ENCODE measurements at places on chromosomes 3 and 15.

- no peak for DNase-seq
Measured at GRCh38 chr15:77039848-77040247, 31.1 kb downstream of the TSPAN3 start.

- DNase-seq = no peak
Measured at GRCh38 chr3:42096796-42097565, 5.8 kb downstream of the TRAK1 start.

DNA sequence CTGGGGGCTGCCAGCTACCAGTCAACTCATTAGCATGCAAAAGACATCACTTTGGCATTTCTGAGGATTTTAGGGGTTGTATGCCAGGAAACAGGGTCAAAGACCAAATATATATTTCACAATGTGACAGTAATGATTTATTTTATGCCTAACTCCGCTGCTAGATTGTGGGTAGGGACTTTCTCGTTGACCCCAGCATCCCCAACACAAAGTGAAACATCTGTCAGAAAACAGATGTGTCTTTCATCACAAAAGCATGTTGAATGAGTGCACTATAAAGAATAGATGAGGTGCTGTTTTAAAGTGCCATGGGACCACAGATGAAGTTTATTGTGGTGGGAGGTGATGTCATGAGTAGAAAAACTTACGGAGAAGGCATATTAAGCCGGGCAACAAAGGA is 59.7 kb downstream of the ITPR1 start:
- no peak for DNase-seq

- no peak for DNase-seq
Measured at GRCh38 chr3:112873632-112874031, 27.0 kb upstream of the CD200R1L start.

DNA sequence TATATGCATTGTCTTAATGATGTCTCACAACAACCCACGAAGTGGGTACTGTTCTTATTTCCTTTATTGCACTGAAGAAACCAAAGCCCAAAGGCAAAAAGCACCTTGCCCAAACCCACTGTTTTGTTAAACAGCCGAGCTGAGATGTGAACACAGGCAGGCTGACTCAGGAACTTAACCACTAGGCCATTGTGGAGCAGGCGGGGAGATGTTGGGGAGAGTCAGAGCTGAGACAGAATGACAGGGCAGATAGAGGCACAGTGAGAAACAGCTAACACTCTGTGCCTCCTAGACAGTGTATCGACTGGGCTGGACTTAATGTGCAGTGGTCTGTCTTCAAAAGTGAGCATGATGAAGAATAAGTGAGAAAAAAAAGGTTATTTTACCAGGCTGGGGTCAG is 56.5 kb downstream of the RPLP1 start:
- no peak for DNase-seq

DNA sequence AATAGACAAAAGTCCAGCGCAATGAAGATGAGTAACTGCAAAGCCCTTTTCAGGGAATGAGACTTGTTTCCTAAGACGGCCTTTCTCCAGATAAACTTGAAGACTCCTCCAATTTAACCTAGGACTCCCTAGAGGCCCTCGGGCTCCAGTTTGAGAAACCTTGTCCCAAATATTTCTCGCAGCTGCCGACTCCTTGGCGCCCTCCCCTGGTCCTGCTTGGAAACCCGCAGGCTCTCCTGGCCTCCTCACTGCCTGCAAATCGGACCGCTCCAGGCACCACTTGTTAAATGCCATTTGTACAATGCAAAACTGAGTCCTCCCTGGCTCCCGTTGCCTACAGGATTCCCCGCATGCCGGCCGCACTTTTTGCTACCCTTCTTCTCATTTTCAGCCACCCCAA is 36.8 kb downstream of the MUC4 start:
- DNase-seq = no peak

GRCh38 chr3:12924437-12924836 is 83.1 kb upstream of the RPL32 start:
- DNase-seq = no peak

GRCh38 chr15:71348597-71348996 is 233.3 kb downstream of the THSD4 start:
- no peak for DNase-seq

DNA sequence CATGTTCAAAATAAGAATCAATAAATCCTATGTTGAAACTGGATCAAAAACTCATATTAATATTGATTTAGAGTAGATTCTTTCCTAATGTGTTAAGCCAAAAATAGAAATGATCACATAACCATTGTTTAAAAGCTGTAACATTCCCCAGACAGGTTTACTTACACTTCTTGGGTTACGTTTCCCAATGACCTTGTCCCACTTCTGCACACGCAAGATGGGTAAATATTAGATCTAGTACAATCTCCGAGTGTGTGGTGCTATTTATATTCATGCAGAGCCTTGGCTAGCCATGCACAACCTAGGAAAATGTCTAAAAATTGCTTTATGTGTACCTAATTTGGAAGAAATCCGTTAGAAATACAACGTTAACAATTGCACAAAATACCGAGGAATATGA is 39.6 kb downstream of the ERC2 start:
- DNase-seq = no peak

DNA sequence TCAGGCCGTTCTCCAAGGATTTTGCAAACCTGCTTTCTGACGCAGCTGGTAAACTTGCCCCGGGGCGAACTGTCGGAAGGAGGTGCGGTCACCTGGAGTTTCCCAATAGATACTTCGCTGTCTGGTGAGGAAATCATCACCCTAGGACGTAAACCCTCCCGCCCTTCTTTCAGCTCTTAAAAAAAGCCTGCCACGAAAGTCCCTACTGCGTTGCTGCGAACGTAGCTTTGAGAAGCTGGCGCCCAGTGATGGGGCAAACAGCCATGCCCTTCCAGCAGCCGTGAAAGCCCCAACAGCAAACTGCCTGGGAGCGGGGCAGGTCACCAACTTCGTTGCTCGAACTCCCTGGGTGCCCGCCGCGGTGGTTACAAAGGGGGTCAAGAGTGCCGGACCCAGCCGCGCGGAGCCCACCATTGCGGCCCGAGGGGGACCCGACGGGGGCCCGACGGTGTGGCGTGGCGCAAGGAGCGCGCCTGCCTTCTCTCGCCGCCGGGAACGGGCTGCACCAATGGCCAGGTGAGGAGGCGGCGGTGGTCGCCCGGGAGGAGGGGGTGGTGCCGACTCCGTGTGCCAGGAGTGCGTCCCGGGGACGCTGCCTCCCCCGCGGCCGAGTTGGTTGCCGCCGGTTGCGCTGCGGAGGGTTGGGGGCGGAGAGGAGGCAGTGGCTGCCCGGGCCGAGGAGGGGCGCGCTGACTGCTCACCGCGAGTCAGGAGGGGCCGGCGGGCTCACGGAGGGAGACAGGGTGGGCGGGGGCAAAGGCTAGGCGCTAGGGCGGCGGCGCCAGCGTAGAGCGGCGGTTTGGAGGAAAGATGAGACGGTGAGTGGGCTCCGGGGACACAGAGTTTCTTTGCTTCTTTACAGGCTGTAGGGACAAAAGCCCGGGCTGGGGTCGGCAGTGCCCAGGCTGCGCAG is at the start of gene PHLDB2:
Gene PHLDB2 (plus strand): TSS at position 205 of the 913 bp plus-strand sequence. CDS start 24,813 bp downstream, outside the sequence.
- peak; percentile 53 for DNase-seq

DNA sequence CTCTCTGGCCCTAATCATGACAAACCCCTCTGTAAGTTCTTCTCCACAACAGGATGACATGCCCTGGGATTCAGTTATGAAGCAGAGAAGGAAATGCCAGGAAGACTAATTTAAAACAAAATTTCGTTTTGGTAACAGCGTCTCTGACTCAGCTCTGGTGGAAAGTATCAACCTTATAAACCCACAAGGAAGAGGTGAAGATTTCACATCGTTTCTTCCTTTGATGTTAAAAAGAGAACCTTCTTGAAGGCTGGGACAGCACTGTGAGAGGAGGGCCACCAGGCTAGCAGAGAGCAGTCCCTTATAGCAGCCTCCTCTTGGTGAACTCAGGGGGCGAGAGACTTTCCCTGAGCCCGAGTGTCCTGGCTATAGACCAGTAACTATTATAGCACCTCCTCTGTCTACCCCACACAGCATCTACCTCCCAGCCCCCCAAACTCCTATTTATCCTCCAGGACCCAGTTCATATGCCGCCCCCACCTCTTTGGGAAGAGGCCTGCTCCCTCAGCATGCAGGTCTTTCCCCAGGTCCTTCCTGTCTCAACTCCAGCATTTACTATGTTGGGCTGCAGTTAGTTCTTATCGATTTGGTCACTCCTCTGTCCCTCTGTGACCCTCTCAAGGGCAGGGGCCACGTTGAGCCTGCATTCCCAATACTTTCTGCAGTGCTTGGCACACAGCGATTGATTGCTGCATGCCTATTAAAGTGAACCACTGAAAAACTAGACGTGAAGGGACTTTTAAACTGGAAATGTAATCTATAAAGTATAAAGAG is 321.5 kb upstream of the ICE2 start:
- no peak for DNase-seq

DNA sequence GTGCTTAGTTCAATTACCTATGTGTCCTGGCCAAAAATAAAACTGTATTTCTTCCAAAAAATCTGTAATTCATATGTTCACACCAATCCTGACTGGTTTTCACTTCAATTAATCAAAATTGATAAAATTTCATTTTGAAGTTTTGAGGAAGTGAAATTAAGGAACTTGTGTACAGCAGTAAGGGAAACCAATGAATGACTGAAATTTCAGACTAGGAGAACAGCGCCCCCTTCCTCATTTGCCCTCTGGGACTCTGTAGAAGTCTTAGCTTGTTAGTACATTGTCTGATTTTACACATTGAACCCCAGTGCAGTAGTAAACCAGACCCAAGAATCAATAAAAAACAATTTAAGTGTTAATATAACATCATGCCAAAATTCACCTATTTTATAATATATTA is 495.3 kb upstream of the AGTR1 start:
- no peak for DNase-seq

DNA sequence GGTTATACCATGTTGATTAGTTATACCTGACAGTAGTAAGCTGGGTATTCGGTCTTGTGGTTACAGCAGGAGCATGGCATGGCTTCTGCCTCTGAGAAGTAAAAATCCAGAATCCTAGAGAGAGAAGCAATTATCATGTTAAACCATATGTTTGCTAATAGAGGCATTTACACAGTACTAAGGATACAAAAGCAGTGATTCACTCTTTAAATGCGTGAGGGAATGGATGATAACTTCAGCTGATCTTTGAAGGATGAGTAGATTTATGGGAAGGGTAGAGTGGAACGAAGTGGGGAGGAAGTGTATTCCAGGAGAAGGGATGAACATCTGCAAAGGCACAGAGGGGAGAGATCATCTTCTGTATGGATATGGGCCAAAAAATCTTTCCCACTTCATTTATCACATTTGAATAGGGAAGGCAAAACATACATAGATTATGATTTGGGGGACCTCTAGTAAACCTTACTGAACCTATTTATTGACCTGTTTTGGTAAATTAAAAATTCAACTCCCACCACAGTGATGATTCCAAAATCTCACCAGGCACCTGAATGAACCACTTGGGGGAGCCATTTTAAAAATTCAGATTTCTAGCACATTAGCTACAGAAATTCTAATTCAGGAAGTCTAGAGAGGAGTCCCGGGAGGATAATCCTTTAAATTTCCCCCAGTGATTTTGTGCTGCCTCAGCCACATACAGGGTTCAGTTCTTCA is 35.1 kb downstream of the IGSF10 start:
- DNase-seq = no peak

- no peak for DNase-seq
Measured at GRCh38 chr15:81098349-81098748, 35.7 kb upstream of the CFAP161 start.

DNA sequence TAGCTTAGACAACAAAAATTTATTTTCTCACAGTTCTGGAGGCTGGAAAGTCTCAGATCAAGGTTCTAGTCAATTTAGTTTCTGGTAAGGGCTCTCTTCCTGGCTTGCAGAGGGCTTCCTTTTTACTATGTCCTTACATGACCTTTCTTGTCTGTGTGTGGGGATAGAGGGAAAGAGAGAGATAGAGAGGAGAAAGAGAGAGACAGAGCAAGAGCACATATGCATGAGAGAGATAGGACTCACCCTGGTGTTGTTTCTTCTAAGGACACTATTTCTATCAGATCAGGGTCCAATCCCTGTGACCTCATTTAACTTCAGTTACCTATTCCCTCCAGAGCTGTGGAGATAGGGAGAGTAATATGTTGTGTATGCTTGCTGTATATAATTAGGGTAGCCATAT is 44.9 kb upstream of the TEX9 start:
- no peak for DNase-seq

GRCh38 chr3:177445549-177445948 is 248.3 kb upstream of the TBL1XR1 start:
- DNase-seq = no peak

DNA sequence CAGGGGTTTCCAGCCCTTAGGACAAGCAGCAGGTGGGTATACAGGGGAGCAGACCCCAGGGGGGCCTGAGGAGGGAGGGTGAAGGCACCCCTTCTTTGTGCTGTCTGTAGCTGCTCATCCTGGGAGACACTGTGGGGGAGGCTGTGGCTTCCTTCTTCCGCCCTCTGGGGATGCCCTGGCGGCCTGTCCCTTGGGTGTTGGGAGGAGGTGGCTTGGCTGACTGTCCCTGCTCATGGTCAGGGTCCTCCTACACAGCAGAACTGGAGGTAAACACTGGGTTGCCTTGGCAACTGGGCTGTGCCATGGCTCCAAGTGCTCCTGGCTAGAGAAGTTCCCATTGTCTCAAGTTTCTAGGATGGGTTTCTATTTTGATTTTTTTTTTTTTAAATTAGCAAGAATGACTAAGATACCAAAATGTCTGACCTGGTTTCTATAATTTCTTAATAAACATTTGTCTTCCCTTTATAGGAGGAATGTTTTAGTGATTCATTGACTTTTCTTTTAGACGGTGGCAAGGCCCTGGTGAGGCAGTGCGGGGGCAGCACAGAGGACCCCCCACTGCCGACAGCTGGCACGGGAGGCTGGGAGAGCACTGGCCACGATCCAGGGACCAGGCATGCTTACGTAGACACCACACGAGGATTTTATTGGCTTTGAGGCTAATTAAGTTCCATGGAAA is 12.4 kb downstream of the KLF13 start:
- no peak for DNase-seq

GRCh38 chr15:99749386-99749785 is 16.1 kb upstream of the LYSMD4 start:
- no peak for DNase-seq

DNA sequence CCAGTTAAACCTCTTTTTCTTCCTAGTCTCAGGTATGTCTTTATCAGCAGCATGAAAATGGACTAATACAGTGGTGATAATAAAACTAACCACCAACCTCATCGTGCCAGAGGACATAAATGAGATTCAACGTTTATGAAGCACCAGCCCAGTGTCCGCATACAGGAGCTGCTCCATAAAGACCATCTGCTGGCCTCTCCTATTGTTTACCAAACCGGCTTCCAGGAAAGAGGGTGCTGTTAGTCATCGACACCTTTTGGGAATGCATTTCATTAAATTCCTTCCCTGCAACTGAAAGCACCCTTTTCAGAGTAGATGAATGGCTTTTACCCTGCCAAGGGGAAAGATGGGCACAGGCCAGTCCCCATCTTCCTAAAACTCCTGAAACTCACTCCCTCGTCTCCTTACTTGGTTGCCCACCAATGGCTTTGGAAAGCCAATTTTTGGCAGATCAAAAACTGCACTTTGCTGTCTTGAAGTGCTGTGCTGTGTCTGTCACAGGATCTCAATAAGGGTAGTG is 122.1 kb downstream of the AQP9 start:
- DNase-seq = no peak
